ENCODE measurements at places on chromosomes 3 and 15.

DNA sequence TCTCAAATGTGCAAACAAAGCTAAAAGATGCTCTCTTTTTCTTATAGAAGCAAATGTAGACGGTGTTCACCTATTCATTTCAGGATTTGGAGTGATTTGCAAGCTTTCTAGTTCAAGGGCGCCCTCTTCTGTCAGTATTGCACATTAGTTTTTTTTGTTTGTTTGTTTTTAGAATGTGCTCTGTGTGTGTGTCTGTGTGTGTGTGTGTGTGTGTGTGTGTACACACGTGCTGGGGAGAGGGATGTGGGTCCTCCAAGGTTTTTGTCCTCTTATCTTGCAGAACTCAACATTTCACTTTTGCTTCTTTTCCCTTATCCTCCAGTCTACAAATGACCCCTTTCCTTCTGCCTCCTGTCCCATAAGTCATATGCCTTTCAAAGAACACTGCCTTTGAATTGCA lies 23.5 kb downstream of the DNAH1 start:
- DNase-seq: no peak

- no peak for DNase-seq
Measured at GRCh38 chr3:5226783-5227182, 39.3 kb downstream of the EDEM1 start.

- no peak for DNase-seq
Measured at GRCh38 chr15:67758619-67759300, 66.5 kb upstream of the SKOR1 start.

DNA sequence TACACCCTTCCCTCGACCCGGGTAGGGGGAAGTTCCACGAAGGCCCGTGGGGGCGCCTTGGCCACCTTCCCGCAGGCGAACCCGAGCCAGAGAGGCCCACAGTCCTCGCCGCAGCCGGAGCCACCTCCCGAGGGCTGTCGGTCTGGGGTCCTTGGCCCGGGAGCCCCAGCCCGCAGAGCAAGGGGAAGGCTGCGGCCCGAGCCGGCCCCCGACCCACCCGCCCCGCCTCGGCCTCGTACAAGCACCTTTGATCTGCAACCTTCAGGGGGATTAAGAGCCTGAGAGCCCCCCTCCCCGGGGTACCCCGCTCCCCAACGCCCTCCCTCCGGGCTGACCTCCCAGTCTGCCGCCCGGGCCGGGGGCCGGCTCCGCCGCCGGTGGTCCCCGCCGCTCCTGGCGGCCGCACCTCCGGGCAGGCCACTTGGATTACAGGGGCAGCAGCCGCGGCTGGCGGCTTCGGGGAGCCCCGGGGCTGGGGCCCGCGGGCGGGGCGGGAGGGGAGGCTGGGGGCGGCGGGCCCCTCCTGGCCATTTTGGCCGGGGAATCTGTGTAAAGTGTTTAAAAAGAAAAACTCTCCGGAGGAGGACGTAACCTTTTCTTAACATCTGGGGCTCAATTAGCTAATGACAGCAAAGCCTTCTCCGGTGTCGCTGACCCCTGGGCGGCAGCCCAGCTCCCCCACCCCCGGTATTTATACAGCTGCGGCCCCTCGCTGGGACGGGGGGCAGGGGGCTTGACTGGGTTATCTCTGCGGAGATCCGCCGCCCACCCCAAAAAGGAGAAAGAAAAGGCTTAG lies 40.2 kb downstream of the EPHB3 start:
- DNase-seq: no peak

- no peak for DNase-seq
Measured at GRCh38 chr3:48505146-48505545, 1.2 kb upstream of the SHISA5 start.

DNA sequence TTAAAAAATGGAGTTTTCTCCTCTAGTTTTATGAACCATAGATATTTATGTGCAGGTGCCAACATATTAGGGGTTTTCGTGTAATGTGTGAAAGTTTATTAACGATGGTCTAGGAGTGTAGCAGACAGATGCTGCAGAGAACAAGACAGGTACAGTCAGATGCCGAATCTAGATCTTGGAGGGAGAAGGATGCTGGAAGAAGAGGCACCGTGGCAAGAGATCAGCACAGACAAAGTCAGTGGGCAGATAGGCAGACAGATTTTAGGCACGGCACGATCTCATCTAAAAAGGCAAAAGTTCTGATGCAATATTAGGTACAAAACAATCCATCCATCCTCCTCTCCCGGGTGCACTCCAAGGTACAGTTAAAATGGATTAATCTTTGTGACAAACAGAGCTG lies 161.6 kb downstream of the TIGIT start:
- DNase-seq: no peak

DNA sequence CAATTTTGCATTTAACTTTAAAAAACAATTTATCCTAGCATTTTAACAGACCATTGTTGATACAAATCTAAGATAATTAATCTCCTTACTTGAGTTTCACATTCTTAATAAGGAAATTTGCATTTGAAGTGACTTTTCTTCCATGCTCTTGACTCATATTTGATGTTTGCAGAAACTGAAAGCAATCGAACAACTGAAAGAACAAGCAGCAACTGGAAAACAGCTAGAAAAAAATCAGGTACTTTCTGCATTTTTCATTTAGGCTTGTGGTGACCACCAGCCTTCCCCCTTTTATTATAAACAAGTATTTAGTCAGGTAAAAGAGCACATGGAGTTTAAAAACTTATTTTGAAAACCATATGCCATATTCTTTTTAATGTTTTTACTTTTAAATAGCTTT lies 20.1 kb upstream of the SELENOT start:
- DNase-seq: no peak

- DNase-seq: no peak
Measured at GRCh38 chr3:197241173-197241572, 57.2 kb downstream of the DLG1 start.

- DNase-seq: no peak
Measured at GRCh38 chr3:183114384-183115178, 15.3 kb upstream of the MCCC1 start.

DNA sequence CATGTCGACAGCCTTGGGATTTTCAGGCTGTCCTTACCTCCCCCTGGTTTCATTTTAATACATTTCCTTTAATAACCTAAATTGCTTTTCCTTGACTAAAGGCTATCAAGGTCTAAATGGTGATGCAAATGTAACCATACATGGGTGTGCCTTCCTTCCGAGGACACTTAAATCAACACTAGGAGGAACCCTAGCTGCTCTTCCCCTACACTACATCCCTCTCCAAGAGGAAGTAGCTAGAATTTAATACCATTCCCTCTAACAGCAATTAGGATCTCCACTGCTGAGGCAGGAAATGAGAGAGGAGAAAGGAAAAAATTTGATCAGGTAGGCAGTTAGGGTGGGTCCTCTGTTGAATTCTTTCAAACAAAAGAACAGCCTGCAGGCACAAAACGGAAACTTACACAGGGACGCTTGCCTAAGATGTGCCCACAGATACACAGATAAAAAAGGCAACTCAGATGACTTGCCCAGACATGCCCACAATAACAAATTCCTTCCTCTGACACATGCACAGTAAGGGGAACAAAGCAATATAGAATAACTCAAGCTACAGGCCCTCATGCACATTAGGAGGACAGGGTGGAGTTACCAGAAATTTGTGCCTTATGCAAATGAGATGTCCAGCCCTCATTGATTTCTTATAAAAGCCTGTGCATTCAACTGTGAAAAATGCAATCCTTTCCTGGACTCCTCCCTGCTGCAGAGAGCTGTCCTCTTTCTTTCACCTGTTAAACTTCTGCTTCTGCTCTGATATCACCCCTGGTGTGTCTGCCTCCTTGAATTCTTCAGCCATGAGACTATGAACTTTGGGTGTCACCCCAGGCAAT lies 1024.4 kb upstream of the CADM2 start:
- no peak for DNase-seq

DNA sequence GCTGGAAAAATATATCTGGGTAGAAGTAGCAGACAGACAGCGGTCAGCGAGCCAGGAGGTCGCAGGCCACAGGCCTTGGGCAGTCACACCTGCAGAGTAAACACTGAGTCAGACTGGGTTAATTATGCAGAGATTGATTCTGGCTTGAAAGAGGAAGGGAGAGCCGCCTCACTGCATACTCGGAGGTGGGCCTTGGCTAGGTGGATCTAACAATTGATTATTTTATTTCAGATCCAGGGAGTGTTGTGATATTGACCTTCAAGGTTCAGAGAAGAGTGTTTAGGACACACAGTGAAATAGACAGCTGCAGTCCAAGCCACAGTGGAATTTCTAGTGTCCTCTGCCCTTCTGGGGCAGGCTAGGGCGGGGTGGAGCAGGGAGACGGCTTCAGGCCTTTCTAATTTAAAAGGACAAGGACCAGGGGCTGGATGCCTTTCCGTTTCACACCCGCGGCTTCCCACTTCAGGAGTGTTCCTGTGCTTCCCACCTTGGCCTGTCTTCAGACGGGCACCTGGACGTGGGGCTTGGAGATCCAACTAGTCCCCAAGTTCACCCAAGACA lies 237.3 kb downstream of the XXYLT1 start:
- DNase-seq: no peak

GRCh38 chr15:28094732-28095521 lies 4.2 kb downstream of the OCA2 start:
- no peak for DNase-seq

DNA sequence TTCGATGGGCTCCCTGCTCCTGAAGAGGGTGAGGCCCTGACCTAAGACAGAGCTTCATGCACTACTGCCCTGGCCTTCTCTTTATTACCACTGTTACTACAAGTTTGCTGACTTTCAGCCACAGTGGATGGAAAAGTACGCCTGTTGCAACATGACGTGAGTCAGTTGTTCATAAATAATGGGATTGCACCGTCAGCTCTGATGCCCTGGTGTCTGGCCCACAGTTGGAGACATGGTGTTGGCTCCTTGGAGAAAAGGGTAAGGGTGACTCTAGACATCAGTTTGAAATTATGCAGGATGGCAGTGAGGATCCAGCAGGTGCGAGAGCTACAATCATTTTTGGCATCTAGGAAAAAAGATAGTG lies 5.5 kb downstream of the PAQR5 start:
- DNase-seq: no peak
